Endothelial cell (in vitro differentiated cells): ENCODE measurements at places on chromosomes 11 and 22.

DNA sequence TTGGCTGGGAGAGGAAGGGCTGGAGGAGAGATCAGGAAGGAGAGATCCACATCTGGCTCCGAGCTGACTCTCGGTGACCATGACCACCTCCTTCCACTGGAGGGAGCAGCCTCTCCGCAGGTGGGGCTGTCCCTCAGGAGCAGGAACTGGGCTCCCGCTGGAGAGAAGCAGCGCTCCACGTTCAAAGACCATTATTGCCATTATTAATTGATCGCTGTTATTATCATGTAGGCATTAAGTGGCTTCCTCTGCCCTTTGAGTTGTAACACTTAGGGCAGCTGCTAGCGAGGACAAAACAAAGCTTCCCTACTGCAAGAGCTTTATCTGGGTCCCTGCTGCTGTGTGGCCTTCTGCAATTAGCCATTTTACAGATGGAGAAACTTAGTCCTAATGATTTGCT, 251.9 kb downstream of the ST3GAL4 start:
- DNase-seq: peak; percentile 73

GRCh38 chr22:48498526-48499331, 1328.9 kb downstream of the BRD1 start:
- DNase-seq: no peak

GRCh38 chr11:111021131-111021530, 224.4 kb upstream of the POU2AF2 start:
- DNase-seq: no peak

DNA sequence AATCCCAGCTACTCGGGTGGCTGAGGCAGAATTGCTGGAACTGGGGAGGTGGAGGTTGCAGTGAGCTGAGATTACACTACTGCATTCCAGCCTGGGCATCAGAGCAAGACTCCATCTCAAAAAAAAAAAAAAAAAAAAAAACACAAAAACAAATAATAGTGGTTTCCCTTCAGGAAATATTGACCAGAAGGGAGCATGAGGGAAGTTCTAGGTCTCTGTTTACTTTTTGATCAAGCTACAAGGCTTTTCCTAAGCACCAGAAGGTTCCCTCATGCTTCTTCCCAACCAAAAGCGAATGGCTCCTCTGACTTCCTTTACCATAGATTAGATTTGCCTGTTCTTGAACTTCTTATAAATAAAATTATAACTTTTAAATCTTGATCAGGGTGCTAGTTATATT, 18.3 kb downstream of the MYO18B start:
- no peak for DNase-seq

- no peak for DNase-seq
Measured at GRCh38 chr11:15638386-15638787, 523.7 kb downstream of the INSC start.

- no peak for DNase-seq
Measured at GRCh38 chr11:62988276-62988675, 3.5 kb upstream of the SLC22A6 start.

DNA sequence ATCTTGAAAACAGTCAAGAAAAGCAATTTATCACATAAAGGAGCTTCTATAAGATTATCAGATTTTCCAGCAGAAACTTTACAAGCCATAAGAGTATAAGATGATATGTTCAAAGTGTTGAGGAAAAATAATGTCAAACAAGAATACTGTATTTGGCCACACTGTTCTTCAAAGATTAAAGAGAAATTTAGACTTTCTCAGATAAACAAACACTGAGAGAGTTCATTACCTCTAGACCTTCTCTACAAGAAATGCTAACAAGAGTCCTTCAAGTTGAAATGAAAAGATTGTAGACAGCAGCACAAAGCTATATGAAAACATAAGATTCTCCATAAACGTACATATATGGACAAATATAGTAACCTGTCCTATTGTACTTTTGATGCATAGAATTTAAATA, 8.0 kb upstream of the MTMR2 start:
- no peak for DNase-seq

- no peak for DNase-seq
Measured at GRCh38 chr11:82683029-82683428, 50.6 kb downstream of the FAM181B start.

- DNase-seq: no peak
Measured at GRCh38 chr22:45397806-45398205, 15.6 kb downstream of the SMC1B start.

GRCh38 chr22:28402060-28402459, 277.6 kb downstream of the TTC28 start:
- DNase-seq: no peak

GRCh38 chr11:3204141-3205015, 14.2 kb downstream of the MRGPRG start:
- DNase-seq: no peak

GRCh38 chr11:33545931-33546330, 154.7 kb downstream of the C11orf91 start:
- DNase-seq: no peak

GRCh38 chr11:28536504-28537267, 428.5 kb downstream of the METTL15 start:
- no peak for DNase-seq

- DNase-seq: no peak
Measured at GRCh38 chr11:106217456-106217855, 140.0 kb downstream of the AASDHPPT start.

DNA sequence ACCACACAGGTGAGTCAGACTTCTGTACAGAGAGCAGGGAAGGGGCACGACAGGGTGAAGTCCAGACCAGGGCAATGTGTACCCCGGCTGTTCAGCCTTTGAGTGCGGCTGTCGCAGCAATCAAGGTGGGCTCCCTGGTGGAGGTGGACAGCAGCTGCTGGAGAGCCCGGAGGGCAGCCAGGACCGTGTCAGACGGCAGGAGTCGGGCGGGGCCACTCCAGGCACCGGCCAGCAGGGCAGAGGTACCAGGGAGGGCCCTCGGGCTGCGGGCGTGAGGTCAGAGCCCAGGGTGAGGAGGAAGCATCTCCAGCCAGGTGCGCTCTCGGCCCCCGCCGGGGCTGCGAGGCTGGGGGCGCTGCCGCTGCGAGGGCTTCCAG, 802 bp upstream of the PIM3 start:
- no peak for DNase-seq

DNA sequence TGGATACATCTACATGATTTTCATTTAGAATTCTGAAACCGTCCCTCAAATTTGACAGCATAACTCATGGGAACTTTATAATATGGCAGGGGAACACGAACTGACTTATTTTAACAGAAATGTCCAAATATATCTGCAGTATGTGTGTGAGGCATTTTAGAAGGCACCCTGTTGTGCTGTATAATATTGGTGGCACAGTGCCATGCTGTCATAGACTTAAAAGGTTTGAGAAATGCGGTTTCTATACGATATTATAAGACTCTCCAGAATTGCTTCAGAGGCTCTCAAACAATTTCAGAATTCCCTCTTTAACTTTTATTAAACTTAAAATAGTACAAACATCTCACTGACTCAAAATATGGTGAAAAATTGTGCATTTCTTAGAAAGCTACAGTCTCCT, 181.6 kb downstream of the MSANTD4 start:
- no peak for DNase-seq

GRCh38 chr11:25535467-25536272, 796.3 kb upstream of the ANO3 start:
- no peak for DNase-seq

GRCh38 chr11:88418508-88418907, 81.0 kb upstream of the CTSC start:
- DNase-seq: no peak

GRCh38 chr11:79258576-79258975, 182.3 kb downstream of the TENM4 start:
- no peak for DNase-seq

DNA sequence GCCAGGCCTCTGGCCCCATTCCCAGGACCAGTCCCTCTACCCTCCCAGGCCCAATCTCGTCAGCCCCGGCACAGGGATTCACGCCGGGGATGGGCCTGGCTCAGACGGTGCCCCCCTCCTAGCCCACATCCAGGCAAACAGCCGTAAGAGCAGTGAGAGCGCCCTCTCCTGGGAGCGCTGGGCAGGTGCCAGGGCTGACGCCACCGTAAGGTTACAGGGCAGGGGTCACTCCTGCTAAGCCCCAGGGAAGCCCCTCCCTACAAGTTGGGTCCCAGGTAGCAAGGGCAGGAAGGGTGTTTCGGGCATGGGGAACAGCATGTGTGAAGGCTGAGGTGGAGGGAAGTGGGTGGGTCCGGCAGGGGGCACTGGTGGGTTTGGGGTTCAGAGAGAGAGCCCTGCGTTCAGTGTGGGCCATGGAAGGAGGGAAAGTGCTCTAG, 19.2 kb upstream of the PPARA start:
- peak; percentile 43 for DNase-seq

DNA sequence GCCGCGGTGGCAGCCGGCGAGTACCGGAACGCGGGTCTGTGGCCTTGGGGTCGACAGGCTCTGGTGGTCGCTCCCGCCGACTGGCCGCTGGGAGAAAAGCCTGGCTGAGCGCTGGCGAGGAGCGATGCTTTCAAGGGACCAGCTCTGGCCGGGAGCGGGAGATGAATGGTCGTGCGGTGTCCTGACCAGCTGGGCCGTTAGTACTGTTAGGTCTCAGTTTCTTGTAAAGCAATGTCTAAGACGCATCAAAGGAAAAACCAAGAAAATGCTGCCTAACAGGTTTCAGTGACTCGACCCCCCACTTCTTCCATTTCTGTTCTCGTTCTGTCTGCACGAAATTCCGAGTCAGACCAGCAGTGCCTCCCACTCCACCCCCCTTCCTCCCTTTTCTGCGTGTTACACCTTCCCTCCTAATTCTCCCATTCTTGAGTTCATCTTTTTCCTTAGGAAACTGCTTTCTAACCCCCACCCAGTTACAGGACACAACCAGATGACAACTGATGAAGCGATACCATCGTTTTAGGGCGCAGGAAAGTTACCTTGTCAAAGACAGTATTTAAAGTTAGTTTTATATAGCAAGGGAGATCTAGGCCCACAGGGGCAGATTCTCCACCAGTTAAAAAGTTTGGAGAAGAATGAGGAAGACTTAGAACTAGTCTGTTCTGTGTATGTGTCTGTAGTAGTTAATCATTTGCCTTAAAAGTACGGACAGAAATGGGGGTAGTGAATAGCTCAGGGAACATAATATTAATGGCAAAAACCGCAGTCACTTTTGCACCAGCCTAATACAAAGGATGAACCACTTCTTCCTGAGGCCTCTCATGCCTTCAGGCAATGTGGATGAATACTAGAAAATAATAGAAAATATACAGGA, 1.0 kb downstream of the CUL5 start:
- no peak for DNase-seq

GRCh38 chr22:41106122-41106968, 14.0 kb downstream of the EP300 start:
- no peak for DNase-seq

GRCh38 chr11:95330302-95330701, 99.3 kb upstream of the SESN3 start:
- DNase-seq: no peak

GRCh38 chr11:30107899-30108298, 91.1 kb upstream of the KCNA4 start:
- no peak for DNase-seq

DNA sequence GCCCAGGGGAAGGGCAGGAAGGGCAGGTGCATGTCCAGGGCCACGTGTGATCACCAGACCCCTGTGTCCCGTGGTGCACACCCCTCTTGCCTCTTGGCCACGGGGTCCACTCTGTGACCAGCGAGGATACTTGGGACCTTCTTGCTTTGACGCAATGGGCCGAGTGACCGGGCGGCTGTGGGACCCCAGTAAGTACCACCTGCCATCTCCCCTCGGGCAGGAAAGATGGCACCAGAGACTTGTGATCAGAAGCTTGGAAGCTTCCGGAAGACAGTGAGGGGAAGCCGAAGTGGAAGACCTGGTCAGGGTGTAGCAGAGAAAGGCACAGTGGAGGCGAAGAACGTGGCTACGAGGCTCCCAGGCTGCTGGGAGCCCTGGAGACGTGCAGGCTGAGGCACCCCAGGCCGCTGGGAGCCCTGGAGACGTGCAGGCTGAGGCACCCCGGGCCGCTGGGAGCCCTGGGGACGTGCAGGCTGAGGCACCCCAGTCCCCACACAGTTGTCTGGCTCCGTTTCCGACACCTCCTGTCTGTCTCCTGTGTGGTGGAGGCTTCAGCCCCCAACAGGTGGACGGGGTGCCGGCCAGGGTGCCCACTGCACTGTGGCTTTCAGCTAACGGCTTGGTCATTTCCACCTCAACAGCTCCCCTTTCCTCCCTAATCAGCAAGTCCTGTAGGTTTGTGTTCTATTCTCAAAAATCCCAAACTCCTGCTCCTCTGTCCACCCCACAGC, 663.5 kb downstream of the BRD1 start:
- no peak for DNase-seq

DNA sequence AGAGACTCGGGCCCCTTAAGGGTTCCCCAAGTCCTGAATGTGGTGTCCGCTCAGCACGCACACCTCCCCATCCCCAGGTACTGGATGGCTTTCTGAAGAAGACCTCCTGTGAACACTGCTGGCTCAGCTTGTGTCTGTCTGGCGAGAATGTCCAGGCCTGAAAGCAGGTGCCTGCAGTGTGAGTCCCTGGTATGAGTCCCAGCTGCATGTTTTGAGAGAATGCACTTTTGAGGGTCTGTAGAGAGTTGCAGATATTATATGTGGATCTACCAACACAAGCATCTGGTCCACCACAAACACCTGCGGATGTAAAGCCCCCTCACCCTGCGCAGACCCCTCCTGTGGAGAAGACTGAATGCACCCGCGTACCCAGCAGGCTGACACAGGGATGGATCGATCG, 1308.9 kb downstream of the TBC1D22A start:
- no peak for DNase-seq

- DNase-seq: no peak
Measured at GRCh38 chr11:71426413-71426812, 21.8 kb downstream of the DHCR7 start.

GRCh38 chr11:27358296-27358695, 4.7 kb downstream of the CCDC34 start:
- DNase-seq: no peak

DNA sequence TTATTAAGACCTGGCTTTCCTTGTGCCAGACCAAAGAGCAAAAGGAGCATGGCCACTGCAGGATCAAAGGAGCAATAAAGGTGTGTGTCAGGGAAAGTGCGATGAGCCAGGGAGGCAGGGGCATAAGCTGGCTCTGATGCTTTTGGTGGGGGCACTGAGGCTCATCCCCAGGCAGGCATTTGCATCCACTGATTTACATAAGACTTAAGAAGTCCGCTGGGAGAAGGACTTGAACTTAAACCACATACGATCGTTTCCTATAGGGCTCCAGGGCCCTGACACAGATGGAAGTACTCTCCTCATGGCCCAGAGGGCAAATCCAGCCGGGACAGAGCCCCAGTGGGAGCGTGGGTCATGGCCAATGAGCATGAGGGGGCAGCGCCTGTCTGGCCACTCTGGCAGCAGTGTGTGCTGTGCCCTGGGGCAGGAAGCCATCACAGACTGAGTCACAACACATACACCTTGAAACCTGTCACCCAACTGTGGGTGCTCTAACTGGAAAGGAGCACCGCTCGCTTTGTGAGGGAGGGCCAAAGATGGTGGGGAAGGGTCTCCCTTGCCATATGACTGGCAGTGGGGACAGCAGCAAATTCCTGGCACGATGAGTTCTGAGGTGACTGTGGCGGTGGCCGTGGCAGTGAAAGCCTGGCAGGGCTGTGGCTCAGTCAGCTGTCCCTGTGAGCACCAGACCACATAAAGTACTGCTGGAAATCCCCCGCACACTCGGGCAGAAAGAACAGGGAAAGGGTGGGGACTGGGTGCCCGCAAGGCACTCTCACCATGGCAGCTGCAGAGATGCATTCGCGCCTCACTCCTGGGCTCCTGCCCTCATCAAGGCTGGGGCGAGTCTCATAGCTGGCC, 79.4 kb upstream of the LMO1 start:
- DNase-seq: no peak
